ENCODE measurements at places on chromosomes 6 and 20.

- DNase-seq, result no peak
These were observed 81.3 kb downstream of the C6orf52 start for GRCh38 chr6:10613077-10613476.

DNA sequence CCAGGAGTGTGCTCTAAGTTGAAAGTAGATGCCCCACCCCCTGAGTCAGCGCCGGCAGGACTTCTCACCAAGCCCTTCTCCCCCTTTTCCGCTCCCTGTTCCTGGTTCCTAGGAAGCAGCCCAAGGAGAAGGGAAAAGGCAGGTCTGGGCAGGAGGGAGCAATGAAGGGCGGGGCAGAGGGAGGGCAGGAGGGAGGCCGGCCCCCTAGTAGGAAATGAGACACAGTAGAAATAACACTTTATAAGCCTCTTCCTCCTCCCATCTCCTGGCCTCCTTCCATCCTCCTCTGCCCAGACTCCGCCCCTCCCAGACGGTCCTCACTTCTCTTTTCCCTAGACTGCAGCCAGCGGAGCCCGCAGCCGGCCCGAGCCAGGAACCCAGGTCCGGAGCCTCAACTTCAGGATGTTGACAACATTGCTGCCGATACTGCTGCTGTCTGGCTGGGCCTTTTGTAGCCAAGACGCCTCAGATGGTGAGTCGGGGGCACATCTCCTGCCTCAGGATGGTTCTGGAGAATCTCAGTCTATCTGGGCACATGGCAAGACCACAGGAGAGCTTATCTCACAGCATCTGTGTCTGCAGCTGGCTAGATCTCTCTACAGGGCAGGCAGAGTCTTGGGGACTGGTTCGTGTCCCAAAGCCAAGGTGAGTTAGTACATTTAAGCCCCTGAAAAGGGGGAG lies at the start of gene PROCR:
TSS of gene PROCR (plus strand) at position 320 of the 681 bp plus-strand sequence. CDS start at position 403, 83 bp downstream.
- DNase-seq, result no peak

DNA sequence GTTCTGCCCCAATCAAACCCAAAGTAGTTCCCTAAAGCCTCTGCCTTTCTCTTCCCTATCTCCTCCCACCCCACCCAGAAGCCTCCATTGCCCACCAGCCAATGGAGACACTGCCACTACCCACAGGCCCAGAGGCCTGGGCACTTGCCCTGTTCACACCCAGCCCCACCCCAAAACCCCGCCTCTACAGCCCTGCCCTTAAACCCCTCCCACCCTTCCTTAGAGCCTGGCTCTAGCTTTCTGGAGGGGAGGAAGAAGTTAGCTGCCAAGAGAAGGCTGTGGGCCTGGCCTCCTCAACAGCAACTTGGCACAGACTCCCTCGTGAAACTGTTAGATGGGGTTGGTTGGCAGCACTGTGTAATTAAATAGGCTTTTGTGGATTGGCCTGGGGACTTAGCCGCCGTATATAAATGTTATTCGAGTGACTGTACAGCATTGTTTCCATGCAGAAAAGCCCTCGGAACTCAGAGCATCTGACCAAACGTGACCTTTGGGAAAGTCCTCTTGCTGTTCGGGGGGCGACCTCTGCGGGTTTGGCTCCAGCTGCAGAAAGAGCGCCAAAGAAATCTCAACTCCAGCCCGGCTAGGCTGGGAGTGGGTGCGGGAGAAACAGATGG lies 31.4 kb downstream of the COL11A2 start:
- DNase-seq, result no peak

- no peak for DNase-seq
These were observed 154.0 kb upstream of the KCNG1 start for GRCh38 chr20:51176876-51177275.

DNA sequence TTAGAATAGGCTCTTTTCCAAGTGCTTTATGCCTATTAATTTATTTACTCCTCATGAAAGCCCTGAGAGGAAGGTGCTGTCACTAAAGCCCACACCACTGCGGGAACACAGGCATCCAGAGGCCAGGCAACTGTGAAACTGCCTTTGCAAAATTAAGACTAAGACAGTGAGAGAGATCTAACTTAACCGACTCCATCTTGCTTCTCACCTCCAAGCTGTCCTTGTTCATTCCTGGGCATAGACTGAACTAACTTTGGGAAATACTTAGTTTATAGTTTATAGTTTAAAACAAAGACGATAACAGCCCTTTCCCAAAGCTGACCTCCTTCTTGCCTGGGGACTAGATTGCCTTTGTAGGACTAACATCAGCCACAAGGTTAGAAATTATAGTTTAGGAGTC lies 80.1 kb downstream of the RSPH3 start:
- no peak for DNase-seq

- DNase-seq, result no peak
These were observed 6.8 kb downstream of the SLC22A3 start for GRCh38 chr6:160355001-160355400.

DNA sequence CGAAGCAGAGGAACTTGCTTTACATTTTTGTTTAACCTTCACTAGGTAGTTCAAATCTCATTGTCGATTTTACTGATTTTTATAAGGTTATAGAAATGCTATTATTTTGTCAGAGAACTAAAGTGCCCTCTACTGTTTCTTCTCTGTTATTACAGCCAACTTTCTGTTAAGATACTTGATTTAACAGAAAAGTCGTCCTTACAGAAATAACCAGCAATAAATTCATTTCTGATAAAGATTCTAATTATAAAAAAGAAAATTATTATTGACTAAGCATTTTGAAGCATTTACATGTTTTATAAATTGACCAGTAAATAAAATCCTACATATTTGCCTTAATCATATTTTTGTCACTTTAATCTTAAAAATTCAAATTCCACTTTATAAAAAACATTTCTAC lies 60.8 kb downstream of the OGFRL1 start:
- no peak for DNase-seq

GRCh38 chr20:48338717-48339116 lies 489.1 kb downstream of the PREX1 start:
- no peak for DNase-seq

DNA sequence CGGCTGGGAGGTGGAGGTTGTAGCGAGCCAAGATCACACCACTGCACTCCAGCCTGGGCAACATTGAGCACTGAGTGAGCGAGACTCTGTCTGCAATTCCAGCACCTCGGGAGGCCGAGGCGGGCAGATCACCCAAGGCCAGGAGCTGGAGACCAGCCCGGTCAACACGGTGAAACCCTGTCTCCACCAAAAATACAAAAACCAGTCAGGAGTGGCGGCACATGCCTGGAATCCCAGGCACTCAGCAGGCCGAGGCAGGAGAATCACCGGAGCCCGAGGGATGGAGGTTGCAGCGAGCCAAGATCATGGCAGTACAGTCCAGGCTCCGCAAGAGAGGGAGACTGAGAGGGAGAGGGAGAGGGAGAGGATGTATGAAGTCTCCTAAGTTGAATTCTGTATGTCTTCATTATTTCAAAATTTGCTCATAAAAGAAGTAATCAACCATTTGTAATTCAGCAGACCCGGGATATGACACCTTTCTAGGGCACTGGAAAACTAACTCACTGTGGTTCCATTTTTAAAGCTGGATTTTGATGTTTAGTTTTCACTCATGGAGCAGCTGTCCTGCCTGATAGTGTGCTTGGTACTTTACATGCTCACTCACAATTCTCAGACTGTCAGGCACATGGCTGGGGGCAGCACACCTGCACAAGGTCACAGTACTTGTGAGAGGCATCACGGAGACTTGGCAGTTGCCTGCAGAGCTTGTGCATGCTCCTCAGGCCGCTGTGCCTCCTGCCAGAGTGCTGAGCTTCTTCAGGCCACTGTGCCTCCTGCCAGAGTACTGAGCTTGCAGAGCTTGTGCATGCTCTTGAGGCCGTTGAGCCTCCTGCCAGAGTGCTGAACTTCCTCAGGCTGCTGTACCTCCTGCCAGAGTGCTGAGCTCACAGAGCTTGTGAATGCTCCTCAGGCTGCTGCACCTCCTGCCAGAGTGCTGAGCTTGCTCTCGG lies 106.2 kb downstream of the ERMARD start:
- no peak for DNase-seq

DNA sequence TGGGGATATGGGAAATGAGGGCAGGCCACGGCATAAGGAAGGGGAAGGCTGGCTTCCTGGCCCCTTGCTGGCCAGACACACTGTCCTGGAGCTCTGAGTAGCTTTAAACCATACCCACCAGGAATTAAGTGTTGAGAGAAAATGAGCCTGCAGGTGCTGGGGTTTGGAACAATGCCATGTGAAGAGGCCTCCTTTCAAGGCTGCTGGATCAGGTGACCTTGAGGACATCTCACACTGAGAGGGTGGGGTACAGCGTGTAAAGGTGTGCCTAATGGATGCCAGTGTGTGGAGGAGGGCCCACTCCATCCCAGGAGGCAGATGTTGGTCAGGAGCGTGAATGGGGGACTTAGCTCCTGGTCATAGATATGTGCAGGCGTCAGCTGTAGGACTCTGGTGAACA lies 74.8 kb upstream of the MLN start:
- no peak for DNase-seq

- no peak for DNase-seq
These were observed 467.4 kb upstream of the CITED2 start for GRCh38 chr6:139841794-139842215.

- DNase-seq, result no peak
These were observed 132.5 kb downstream of the EPM2A start for GRCh38 chr6:145602726-145603326.

DNA sequence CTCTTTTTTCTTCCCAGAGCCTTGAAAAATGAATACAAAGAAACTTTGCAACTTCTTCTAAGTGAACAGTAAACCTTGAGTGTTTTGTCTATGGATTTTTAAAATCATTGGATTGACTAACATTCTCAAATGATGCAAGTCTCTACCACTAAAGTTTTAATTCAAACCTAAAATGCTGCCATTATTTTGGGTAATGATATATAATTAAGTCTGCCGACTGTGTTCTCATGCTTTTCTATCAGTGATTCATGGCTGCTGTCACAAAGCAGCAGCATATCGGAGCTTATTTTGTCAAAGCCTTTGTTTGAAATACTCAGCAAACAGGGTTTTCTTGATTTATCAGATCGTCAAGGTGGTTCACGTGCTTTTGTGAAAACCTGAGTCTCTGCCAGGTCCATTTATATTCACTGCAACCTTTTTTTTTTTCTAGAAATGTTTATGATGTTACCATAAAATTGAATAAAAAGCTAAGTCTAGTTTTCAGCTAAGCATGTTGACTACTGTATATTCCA lies 96.3 kb downstream of the GJA1 start:
- no peak for DNase-seq

GRCh38 chr6:16425881-16426615 lies 187.7 kb downstream of the GMPR start:
- DNase-seq, result no peak

DNA sequence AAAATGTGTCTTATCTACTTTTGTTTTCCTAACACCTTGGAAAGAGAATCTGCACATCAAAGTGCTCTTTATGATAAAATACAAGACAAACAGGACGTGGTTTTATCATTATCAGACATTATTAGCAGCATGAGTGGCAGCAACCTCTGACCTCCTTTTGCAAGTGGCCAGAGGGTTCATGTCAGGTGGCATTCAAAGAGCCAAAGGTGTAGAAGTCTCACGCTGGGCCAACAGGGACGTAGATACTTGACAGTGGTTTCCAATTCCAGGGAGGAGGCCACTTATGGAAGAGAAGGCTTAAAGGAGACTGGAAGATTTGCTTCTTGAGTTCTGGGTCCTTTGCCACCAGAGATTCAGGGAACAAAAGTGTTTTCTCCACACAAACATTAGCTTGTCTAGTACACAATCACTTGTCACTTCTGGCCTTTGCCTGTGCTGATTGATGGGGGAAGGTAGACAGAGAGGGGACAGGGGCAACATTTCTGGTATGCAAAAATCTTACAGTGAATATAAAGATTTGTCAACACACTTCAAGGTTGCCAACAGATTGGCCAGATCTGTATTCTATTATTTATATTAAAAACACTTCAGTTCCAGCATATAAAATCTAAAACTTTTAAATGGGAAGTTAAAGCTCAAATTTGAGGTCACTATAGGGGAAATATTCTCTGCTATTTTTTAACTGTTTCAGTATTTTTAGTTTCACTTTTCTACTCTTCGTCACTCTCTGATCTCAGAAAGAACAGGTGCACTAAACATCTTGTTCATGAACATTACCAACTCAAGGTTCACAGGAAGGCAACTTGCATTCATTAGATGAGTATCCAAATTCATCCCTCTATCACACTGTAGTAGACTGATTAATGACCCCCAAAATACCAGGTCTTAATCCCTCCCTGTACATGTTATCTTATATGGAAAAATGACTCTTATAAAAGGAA lies 52.1 kb upstream of the FBXO30 start:
- no peak for DNase-seq

- no peak for DNase-seq
These were observed 6.1 kb upstream of the DSN1 start for GRCh38 chr20:36779656-36780025.

GRCh38 chr20:31945785-31946184 lies 6.1 kb downstream of the PDRG1 start:
- DNase-seq, result no peak

GRCh38 chr6:113353392-113353791 lies 503.8 kb upstream of the MARCKS start:
- DNase-seq, result no peak

- no peak for DNase-seq
These were observed 422.6 kb upstream of the MMS22L start for GRCh38 chr6:97705568-97705967.

GRCh38 chr6:3789018-3789895 lies 37.7 kb upstream of the PXDC1 start:
- DNase-seq, result no peak

GRCh38 chr6:28953585-28954258 lies 29.9 kb upstream of the TRIM27 start:
- no peak for DNase-seq

DNA sequence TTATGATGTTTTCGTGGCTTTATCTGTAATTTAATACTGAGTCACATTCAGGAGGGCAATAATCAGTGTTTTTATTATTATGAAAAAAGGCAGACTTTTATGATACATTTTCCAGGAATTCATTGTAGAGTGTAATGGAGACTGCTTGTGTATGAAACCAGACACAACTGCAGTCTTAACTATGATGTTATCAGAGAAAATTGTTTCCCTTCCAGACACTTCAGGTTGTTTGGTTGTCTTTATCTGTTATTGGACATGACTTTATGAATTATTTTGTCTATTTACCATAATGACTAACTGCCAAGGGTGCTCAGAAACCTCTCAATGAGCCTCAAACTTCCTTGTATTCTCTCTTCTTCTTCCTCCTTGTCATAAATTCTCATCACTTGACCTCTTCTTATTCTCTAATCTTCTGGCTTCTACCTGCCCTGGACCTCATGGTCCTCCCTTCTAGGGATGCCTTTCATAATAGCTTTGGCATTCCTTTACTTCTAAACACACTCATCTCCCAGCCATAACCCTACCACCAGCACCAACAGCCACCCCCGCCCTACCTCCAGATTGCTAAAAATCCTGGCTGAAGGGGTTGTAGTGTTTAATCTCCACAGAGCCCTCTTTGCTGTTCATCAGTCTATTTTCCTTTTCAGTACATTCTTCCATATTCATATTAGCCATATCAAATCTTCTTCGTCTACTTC lies 492.5 kb downstream of the CDKAL1 start:
- no peak for DNase-seq

DNA sequence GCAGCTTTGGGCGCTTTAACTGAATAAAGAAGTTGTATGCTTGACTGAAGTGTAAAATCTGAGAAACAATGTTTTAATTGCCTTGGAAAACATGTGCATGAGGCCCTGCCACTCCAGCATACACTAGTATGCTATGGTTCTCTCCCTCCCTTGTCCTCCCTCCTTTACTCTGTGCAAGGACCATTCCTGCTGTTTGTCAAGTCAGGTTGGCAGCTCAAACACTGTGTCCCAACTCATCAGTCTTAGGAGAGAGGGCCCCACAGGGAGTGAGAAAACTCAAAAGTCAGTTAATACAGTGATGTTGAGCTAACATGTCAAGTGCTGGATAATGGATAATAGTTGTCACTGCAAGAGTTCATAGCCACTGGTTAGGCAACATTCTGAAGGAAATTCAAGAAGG lies 543.6 kb downstream of the GRIK2 start:
- no peak for DNase-seq

Data from stimulated activated CD8-positive, alpha-beta memory T cell treated with anti-CD3 and anti-CD28 coated beads, Interleukin-4, amount 100 ng/mL, for 4 hours (primary cell).